ENCODE measurements at places on chromosomes 2 and 18. TPM values are rescaled to one million over a fixed set of nuclear protein-coding genes. Genes with fewer than 3 reads are reported as not detected.

DNA sequence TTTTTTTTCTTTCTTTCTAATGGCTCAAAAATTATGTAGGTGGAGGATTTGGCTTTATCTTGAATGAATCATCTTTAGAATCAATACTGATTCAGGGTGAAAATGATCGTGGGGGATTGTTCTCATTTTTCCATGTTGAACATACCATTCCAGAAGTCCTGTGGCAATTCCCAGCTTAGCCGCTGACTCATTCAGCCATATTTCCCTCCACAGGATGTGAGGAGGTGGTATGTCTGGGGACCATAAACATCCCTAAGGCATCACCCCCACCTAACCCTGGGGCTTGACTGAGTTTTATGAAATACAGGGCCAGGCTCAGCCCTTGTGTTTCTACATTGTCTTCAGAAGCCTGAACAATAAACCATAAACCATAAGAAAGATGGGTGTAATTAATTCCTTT lies 92.7 kb upstream of the FN1 start:
- DNase-seq: no peak

DNA sequence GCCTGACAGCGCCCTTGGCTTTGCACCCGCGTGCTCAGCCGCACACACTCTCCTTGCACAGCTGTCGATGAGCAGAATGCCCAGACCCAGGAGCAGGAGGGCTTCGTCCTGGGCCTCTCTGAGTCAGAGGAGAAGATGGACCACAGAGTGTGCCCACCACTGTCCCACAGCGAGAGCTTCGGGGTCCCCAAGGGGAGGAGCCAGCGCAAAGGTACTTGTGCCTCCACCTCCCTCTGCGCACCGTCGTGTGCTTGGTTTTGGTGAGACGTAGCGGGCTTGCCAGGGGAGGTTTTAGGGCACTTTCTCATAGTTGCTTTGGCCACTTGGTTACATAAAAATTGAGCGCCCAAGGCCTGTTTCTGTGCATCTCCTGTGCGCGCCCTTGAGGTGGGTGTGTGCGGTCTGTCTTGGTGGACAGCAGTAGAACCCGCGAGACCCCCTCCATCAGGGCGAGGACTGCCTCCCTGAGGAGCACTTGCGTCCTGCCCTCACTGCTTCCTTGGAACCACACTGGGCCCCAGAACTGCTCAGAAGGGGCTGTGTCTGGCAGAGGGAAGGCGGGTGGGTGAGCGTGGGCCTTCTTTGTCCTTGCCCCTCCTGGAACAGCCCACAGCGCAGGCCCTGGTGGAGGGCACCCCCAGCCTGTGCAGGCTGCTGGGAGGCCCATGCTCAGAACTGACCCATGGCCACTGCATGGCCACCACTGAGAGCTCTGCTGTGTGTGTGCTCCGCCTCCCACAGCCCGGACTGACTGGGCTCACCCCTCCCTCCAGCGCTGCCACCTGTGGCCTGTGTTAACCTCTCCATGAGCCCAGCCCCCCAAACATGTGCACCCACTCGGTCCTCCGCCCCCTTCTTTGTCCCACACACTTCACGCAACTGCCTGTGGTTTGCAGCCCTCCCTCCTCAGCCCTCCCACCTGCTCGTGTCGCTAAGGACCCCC lies 95.9 kb downstream of the DGKD start:
- DNase-seq: no peak

DNA sequence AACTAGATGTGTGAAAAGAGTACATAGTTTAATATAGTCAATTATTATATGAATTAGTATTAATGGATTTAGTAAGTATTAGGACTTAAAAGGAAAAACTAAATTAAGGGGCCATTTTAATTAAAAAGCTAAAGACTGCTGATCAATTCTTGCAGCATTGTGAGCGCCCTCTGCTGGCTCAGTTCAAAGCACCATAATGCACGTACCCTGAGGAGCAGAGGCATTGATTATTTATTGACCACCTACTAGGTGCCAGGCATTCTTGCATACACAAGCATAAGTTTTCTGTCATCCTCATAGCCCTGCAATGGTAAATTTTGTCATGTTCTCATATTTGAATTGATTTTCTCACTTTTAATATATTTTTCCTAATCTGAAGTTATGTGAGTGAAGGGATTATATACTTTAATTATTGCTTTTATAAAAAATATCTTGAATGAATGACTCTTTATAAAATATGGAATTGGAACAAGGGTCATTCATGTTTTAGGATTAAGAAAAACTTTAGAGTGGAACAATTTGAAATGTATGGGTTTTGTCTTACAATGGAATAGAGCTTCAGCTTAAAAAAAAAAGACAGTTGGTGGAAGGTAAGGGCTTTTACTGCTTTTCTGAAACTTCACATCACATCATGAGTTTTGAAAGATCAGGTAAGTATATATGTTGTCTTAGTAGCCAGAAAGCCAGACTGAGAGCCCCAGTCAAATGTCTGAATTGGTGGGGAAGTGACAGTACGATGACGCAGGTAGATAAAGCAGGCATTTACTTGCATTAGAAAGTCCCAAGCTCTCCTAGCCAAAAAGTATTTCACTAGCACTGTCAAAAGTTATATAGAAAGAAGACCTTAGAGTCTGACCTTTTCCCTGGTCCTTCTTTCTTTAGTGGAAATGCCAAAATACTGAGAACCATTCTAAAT lies 9.7 kb downstream of the ITGA4 start:
- peak; percentile 80 for DNase-seq

GRCh38 chr2:239816576-239817467 lies 208.3 kb downstream of the NDUFA10 start:
- no peak for DNase-seq

DNA sequence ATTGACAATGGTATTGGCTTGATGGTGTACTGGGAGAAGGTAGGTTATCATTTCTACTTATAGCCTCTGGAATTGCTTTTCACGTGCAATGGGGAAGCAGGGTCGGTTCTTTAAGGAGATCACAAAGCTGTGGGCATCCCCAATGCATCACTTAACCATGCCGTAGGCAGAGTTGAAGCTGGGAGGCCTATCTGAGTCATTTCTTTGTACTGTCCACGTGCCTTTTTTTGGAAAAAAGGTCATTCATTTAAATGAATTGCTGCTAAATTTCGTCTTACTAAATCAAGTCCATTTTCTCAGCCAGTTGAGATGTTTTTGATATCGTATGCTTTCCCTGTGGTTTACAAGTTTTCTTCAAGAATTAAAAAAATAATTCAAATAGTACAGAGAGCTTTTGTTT lies 17.2 kb upstream of the GYPC start:
- no peak for DNase-seq

- no peak for DNase-seq
Observed at GRCh38 chr2:162327806-162328205, 9.3 kb upstream of the IFIH1 start.

GRCh38 chr2:168315331-168316072 lies 68.1 kb upstream of the STK39 start:
- DNase-seq: no peak

The CFLAR gene
- 82.5 TPM for total RNA-seq

The RAB1A gene
- 75.4 TPM for total RNA-seq

The MC5R gene
- not detected for total RNA-seq

The SPC25 gene
- 50.3 TPM for total RNA-seq

The NT5DC4 gene
- total RNA-seq: not detected

The AMER3 gene
- not detected for total RNA-seq

The TDRD15 gene
- not detected for total RNA-seq

The LYG2 gene
- total RNA-seq: not detected

The MPHOSPH10 gene
- total RNA-seq: 42.7 TPM

The CPLX4 gene
- total RNA-seq: not detected

The FAHD2A gene
- total RNA-seq: 53.0 TPM
